ENCODE measurements at places on chromosomes 2 and 18.

GRCh38 chr2:68831686-68832232, 39.4 kb downstream of the BMP10 start:
- DNase-seq, result no peak

DNA sequence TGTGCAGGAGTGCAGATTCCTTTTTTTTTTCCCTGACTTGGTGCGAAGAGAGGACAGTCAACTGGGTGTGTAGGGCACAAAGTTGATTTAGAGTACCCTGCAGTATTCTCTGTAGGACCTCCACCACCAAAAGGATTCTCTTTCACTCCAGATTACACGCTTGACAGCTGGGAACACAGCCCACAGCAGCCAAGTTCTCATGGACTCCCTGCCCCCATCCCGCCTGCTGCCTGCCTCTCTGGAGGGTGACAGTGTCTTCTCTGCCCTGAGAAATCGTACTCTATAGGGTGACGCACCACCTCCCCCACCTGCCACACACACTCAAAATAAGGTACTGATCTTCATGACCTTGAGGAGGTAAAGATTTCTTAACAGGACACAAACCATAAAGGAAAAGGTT, 26.6 kb upstream of the IHH start:
- no peak for DNase-seq

DNA sequence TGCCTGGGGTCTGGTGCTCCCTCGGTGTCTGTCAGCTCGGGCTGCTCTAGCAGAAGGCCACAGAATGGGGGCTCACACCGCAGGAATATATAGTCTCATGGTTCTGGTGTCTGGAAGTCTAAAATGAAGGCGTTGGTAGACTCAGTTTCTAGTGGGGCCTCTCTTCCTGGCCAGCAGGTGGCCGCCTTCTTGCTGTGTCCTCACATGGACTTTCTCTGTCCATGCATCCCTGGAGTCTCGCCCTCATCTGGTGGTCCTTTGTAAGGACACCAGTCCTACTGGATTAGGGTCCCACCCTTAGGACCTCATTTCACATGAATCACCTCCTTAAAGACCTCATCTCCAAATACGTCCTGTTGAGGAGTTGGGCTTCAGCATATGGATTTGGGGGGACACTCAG, 65.7 kb downstream of the RRM2 start:
- no peak for DNase-seq

DNA sequence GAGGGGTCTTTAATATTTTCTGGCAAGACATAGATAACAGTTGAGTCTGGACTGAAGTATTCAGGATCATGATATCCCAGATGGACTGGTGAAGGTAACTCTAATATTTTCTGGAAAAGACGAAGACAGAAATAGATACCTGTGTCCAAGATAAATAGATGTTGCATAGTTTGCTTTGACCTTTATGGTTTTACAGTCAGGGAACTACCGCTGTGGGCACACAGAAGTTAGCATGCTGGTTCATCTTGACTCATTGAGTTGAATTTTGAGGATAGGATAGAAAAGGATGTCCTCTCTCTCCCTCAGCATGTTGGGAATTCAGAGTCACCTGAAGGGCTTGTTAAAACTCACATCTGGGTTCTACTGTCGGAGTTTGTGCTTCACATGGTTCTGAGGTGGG, 20.8 kb downstream of the KCNE4 start:
- DNase-seq, result no peak

DNA sequence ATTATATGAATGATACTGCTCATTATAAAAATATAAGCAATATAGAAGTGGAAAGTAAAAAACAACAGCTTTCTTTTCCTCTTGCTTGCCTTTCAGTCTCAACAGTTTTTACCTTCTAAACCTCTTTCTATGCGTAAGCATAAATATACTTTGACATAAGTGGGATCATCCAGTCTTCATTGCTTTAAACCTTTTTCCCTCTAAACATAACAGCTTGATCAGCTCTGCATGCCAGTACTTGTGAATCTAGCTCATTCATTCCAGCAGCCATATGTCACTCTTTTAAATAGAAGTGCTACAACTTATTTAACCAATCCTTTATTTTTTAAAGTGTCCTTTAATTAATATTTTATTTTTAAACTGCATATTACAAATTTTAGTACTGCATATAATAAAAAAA, 88.1 kb downstream of the TTC27 start:
- DNase-seq, result no peak

GRCh38 chr2:127398239-127398590, 10.4 kb upstream of the MAP3K2 start:
- no peak for DNase-seq

GRCh38 chr2:171669121-171669520, 18.1 kb upstream of the DYNC1I2 start:
- no peak for DNase-seq

DNA sequence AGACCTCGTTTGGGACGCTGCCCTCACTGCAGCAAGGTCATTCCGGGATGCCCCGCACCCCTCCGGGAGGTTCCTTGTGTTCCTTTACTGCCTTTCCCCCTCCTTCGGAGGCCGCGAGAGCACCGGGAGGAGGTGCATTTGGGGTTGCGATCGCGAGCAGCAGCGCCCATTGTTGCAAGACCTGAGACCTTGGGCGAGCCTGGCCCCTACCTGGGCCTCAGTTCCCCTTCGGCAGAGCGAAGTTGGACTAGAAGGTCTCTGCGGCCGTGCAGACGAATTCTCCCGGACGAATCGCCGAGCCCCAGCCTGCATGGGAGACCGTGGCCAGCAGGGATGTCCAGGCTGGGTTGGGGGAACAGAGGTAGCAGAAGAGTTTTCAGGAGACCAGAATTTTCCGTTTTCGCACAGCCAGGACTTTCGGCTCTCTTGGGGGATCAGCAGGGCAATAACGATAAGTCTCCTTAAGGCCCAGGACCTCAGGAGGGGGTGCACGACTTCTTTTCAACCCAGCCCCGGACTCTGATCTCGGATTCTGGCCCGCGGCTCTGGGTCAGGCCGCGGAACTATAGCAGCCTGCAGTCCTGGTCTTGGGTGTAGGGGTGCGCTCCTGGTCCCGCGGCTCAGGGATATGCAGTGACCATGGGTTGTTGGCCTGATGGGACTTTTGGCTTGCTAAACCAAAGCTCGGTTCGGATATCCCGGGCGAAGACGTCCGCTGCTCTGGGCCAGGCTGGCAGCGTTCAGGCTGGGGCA, 2.8 kb downstream of the GDF7 start:
- DNase-seq, result no peak

DNA sequence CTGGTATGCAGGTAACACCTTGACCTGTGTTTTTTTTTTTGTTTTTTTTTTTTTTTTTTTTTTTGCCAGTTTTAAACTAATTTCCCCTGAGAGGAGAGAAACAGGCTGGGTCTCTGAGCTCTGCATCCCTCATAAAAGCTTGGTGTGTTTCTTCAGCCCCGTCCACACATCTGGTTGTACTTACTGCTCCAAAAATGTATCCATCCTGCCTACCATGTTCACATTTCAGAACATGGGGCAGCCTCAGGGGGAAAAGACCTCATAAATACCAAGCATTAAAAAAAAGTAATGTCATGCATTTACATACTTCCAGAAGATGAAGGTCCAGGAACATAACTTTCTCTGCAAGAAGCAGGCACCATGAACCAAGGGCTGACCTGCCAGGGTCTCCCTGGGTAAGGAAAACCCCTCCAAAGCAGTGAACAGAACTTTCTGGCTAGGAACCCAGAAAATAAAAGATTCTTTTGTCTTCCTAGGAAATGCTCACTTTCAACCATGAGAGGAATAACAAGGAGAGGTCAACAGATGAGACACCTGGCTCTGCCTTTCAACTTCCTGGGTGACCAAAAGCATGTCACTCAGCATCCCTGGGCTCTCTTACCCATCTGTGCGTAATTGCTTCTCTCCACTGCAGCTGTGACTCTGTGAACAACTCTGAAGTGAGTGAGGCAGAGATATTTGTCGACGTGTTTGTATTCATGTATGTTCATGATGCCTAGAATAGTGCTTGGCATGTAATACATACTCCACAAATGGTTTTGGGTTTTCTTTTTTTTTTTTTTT, 118.6 kb downstream of the MCFD2 start:
- DNase-seq, result no peak

- no peak for DNase-seq
Measured at GRCh38 chr2:112056626-112056987, 1.5 kb downstream of the TMEM87B start.
